ENCODE measurements at places on chromosomes 5 and 9.
A peak's percentile ranks its signal among the peaks of the same experiment; 100 is the strongest.

DNA sequence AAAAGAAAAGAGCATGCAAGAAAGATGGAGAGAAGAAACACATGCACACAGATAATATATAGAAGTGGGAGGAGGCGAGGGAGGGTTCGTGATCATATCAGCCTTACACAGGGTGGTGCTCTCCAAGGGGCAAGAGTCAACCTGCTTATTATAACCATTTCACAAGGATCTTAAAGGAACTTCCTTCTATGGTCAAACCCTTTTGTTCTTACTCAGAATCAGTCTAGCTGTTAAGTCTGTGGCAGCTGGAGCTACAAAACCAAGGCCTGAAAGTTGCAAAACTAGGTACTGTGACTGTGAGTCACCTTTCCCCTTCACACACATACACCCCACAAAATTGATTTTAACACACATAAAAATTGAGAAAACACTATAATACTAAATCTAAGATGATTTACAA lies 18.5 kb upstream of the ERMP1 start:
- peak; percentile 54 for DNase-seq

GRCh38 chr9:137666513-137666822 lies 47.7 kb downstream of the EHMT1 start:
- DNase-seq = no peak

DNA sequence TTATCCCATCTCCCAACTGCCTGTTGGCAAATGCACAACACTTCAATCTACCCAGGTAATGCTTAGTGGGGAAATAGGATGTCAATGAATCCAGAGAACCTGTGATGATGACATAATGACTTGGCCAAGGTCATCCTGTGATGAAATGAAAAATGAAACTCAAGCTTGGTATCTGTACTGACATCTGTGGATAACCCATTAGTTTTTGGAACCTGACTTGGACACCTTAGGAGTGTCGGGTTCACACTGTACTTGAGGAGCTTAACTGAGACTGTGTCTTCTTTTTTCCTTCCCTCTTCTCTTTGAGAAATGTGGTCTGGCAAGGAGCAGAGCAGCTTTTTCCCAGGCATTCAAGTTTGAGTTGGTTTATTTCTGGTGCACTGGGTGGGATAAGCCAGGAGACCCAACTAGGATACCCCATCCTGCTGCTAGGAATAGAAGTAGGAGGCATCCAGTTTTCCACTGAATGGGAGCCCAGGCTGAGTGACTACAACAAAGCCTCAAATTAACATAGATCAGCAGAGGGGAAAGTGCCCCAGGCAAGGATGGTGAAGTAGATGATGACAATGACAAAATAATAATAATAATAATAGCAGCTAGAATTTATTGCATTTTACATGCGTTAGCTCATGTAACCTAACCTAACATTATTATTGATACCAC lies 72.1 kb downstream of the ADRB2 start:
- DNase-seq = no peak

- no peak for DNase-seq
Observed at GRCh38 chr9:136255896-136256890, 10.6 kb upstream of the QSOX2 start.

- DNase-seq = no peak
Observed at GRCh38 chr5:178515776-178516503, 74.3 kb downstream of the COL23A1 start.

- DNase-seq = no peak
Observed at GRCh38 chr9:89361031-89361430, 42.7 kb downstream of the SECISBP2 start.

GRCh38 chr5:100517301-100517974 lies 17.7 kb upstream of the FAM174A start:
- DNase-seq = no peak

DNA sequence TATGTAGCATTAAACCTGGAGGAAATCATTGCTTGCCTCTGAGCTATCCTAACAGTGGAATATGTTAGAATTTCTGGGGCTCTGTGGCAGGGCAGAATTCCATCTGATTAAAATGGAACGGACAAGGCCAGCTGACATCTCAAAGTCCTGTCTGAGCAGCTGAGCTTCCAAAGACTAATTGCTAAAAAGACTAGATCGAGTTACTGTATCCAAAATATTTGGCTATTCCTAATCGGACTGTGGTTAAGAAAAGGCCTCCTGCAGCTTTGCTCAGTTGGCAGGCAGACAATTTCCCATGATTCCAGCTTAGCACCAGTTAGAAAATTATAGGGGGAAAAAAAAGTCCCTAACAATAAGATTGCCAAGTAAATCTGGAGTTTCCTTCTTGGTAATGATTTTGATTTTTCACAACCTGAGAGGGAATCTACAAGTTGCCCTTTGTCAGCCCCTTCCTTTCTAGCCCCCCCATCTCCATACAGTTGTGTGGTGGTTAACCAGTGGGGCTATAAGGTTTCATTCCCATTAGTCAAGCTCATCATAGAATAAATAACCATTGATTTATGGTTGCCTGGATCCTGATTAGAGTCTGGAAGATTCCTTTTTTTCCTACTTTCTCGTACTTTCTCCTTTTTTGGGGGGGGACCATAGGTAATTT lies 26.4 kb downstream of the PTGR1 start:
- peak; percentile 96 for DNase-seq

GRCh38 chr9:16637911-16638310 lies 232.6 kb downstream of the BNC2 start:
- no peak for DNase-seq

GRCh38 chr9:76662476-76663281 lies 101.6 kb upstream of the PCA3 start:
- DNase-seq = no peak

DNA sequence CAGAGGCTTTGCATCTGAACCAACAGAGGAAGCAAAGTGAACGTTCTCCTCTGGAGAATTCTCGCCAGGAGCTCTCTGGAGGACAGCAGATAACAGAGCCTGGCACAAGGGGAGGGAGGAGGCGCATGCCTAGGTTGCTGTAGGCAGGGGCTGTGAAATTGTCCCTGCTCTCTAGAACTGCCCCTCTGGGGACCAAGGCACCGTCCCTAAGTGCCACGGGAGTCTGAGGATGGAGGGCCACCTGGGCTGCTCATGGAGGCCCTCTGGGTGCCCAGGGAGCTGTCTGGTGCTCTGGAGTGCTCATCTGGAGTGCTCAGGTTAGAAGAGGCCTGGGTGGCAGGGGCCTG lies 77.6 kb downstream of the CACNA1B start:
- no peak for DNase-seq

- no peak for DNase-seq
Observed at GRCh38 chr5:75091597-75091996, 39.2 kb upstream of the GCNT4 start.

GRCh38 chr9:27766073-27766835 lies 193.0 kb upstream of the C9orf72 start:
- no peak for DNase-seq

DNA sequence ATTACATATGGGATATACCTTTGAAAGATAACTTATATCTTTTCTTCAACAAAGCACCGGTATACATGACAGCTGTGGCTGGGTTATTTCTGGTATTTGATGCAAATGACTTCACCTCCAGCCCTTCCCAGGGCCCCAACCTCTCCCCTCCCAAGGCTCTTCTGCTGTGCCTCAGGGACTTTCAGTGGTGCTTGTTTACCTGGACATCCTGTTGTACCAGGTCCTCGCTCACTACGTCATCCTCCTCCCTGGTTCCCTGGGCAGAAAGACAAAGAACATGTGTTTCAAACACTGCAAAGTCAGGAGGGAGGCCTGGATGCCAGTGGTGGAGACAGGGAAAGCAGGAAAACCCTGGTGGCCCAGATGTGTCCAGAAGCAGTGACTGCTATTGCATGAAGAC lies 23.4 kb downstream of the ANXA6 start:
- no peak for DNase-seq

DNA sequence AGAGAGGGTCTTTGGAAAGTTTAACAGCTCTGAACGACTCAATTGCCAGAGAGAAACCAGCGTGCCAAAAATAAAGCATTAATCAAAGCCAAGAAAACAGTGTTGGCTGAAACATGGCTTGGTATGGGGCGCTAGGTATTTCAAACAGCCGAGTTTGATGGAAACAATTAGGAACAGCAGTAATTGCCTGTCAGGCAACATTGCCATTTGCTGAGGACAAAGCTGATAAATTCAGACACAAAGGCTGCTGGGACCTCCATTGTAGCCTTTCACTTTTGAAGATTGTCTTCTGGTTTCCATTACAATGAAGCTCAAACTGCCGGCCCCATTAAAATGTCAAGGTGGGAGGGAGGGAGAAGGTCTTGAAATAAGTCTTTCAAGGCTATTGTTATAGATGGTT lies 125.4 kb upstream of the SPDL1 start:
- DNase-seq = no peak

DNA sequence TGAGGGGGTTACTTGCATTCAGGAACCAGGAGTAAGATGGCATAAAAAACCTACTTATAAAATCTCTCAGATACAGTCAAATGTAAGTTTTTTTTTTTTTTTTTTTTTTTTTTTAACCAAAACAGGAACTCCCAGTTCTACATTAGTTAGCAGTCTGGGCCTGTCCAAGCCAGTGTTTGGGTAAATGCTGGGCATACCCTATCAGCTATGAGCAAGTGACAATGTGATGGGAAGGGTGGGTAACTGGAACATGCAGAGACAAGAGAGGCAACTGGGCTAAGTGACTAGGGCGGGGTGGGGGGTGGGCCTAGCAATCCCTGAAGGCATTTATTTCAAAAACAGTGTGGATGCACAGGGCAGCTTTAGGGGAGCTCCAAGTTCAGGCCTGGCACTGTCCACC lies 2.3 kb downstream of the NMRK1 start:
- no peak for DNase-seq

DNA sequence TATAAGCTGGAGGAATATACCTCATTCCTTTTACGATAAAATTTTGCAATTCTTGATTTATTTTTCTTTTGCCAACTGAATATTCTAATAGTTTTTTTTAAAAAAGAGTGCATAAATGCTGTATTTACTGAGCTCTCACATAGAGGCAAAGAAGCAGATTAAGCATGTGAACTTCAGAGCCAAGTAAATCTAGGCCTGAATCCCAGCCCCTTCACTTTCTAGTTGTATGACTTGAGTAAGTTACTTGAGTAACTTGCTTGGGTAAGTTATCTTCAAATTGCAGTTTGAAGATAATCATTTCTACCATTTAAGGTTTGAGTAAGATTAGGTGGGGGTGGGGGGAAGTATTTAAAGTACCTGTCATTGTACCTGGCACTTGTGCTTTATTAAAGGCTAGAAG lies 21.8 kb downstream of the LURAP1L start:
- DNase-seq = no peak

DNA sequence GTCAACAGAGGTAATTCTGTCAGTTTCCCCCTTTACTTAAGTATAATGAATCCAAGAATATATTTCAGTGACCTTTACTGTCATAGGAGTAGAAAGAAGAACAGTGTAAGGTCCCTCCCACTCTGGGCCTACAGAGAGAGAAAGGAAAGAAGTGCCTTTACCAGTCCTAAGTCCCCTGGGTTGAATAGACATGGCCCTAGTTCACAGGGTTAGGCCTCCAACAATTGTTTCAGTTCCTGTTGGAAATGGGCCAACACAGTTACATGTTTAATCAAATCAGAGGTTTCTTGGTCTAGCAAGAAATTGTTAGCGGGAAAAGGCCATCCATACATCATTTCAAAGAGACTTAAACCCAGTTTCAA lies 605.6 kb downstream of the MTRR start:
- no peak for DNase-seq

DNA sequence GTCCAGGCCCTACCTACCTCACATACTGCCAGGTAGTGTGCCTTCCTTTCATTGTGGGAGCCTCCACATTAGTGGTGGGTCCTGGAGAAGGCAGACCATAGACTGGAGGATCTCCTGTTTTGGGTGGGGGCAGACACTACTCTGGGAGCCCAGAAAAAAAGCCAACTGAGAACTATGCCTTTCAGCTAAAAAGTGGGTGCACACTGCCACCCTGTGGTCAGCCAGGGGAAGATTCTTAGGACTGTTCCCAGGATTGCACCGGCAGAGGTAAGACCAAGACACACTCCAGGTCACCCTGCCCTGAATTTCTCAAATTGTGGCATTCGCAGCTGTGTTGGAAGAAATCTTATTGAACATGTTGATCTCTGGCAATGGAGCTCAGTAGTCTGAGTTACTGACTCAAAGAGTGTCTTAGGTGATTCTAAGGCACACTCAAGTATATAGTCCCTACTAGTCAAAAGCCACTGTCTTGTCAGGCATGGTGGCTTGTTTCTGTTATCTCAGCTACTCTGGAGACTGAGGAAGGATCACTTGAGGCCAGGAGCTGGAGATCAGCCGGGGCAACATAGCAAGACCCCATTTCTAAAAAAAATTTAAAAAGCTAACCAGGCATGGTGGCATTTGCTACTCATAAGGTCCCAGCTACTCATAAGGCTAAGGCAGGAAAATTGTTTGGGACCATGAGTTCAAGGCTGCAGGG lies 3.6 kb downstream of the SIGMAR1 start:
- DNase-seq = peak; percentile 70

- DNase-seq = peak; percentile 87
Observed at GRCh38 chr5:164335837-164336236, 830.4 kb downstream of the MAT2B start.

DNA sequence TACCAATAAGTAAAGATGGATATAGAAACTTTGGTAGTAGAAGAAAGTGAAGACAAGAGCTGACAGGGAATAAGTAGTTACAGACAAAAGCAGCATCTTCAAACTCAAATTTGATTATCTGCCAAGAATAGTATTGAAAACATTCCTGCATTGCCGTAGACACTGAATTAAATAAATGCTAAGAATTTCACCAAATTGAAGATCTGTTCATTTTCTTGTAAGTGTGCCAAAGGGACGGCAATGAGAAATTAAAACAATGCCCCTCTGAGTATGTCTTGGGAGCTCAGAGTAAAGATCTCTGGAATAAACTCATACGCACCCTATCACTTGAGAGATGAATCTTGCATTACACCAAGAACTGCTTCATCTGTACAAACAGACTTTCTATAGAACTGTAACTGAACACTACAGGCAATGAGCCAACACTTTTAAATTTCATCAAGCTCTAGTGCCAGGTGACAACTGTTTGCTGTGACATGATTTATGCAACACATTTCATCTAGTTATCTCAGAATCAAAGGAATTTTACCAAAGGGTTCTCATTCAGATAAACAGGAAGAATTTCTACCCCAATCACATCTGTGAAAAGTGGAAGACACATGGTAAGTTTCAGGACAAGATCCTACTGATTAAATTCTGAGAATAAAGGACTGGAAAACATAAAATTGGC lies 66.9 kb downstream of the RFX3 start:
- DNase-seq = no peak

DNA sequence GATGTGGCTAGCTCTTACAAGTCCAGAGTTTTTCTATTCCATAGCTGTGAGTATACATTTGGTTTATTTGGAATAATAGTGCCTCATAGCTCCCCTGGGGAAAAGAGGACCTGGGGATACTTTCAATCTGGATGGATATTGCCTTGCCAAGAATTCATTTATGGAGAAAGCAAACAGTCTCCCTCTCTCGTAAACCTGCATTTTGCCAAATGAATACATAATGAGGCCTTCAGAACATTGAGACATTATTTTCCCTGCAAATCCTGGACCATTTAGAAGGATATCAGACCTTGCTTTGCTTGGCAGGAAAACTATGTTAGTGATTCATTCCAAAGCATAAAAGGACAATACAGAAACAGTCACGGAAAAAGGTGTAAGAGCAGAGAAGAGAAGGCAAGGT lies 569.6 kb upstream of the BRINP1 start:
- no peak for DNase-seq
